ENCODE measurements at places on chromosomes 11 and 22.

GRCh38 chr11:94781837-94782236, 13.7 kb downstream of the AMOTL1 start:
- no peak for DNase-seq

DNA sequence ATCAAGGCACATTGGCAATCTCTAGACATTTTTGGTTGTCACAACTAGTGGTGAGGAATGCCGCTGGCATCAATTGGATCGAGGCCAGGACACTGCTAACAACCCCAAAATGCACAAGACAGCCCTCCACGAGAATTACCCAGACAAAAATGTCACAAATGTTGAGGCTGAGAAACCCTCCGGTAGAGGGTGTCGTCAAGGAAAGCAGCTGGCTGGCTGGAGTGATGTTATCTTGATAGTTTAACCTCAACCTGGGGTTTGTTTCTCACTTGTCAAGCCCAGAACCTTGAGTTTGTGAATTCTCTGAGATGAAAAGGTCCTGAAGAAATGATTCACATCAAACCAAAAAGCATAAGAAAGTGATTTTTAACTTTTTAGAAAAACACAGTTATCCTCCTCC, 21.1 kb upstream of the TMPRSS13 start:
- DNase-seq: peak; percentile 50

- no peak for DNase-seq
Observed at GRCh38 chr22:40258017-40258416, 80.3 kb downstream of the TNRC6B start.

DNA sequence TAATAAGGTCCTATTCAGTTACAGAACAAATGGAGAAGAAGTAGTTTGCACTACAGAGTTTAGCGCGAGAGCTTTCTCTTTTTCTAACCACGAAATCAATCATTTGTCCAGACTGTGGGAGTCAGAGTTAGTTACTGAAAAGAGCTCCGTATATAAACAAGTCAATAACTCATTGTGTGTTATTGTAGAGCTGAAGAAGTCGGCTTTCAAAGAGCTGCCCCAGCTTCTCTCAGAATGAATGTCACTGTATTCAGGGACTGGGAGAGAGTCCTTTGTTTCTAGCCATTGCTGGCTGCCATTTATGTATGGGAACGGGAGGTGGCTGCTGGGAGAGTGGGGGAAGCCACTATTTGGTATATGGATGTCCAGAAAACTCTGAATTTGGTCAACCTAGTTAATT, 227.8 kb downstream of the DCDC1 start:
- DNase-seq: no peak

DNA sequence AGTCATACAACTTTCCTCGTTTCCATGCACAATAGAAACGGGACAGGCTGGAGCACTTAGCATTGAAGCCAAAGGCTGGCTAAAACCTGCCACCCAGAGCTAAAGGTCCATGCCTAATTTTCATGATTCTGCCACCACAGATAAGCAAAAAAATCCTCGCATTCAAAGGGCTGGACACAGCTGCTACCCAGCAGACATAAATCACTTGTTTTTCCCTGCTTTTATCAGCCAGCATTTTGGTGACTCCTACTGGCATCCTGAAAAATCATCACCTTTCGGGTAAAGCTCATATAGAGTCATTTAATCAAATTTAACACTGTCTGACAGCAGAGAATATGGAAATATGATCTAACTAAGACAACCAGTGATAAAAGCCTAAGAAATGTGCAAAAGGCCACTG, 37.9 kb downstream of the ALG9 start:
- DNase-seq: no peak

DNA sequence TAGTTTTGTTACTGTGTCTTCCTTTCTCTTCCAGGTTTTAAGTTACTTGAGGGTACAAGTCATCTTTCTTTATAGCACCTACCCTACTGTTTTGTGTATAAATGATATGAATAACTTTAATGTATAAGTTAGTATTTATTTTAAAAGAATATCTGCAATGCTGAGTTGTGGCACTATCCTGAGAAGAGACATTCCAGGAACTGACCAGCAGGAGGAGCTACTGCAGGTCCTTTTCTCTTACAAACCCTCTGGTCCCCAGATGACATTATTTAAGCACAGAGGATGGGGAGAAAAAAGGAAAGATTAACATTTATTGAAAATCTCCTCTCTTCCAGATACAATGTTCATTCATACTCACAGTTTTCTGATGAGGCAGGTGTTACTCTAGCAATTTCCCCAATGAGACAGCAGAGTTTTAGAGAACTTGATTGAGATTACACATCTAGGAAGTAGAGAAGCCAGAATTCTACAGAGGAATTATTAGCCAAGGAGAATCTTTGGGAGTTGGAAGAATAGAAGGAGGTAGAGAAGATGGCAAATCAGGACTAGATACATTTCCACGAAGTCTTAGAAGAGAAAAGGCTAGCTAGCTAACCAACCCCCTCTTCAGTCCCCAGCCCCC, 541.2 kb upstream of the API5 start:
- DNase-seq: no peak

GRCh38 chr11:120649316-120649715, 137.8 kb downstream of the GRIK4 start:
- no peak for DNase-seq

DNA sequence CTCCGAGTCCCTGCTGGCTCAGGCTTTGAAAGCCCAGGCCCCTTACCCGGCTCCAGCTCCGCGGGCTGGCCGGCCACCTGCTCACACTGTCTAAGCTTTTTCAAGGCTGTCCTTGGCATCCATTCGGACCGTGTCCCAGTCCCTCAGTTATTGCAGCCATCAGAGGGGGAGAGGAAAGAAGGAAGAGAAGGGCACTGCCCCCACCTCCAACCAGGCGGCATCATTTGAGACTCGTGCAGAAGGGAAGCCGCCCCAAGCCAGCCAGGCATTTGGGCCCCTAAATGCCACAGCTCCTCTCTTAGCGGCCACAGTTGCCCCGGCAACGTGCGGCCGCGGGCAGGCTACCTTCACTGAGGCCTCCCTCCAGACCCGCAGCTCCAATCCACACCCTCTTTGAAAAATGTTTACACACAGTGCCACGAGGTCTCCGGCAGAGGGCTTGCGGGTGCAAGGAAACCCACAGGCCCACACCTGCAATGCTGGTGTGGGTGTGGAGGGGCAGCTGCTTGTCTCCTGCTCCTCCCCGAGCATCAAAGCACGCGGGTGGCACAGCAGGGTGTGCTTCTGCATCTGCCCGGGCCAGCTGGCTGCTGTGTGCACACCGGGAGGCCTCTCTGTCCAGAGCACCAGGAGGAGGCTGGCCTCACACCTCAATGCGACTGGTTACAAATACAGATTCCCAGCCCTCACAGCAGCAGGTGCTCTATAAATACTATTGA, 124.4 kb downstream of the CTTN start:
- no peak for DNase-seq

GRCh38 chr11:19347911-19348310, 107.2 kb upstream of the E2F8 start:
- DNase-seq: no peak

- no peak for DNase-seq
Observed at GRCh38 chr11:34558673-34559072, 45.1 kb upstream of the ELF5 start.

GRCh38 chr22:46150655-46151477, 540 bp downstream of the PPARA start:
- no peak for DNase-seq

DNA sequence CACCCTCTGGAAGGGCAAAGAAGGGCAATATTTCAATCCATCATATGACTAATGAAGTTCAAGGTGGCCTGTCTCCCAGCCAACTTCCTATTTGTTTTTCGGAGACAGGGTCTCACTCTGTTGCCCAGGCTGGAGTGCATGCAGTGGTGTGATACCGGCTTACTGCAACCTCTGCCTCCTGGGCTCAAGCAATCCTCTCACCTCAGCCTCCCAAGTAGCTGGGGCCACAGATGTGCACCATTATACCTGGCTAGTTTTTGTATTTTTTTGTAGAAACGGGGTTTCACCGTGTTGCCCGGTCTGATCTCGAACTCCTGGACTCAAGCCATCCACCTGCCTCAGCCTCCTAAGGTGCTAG, 13.4 kb downstream of the ABTB2 start:
- DNase-seq: no peak

GRCh38 chr11:21461701-21462100, 731.2 kb upstream of the ANO5 start:
- no peak for DNase-seq

GRCh38 chr11:112822478-112823274, 138.5 kb upstream of the NCAM1 start:
- DNase-seq: no peak

DNA sequence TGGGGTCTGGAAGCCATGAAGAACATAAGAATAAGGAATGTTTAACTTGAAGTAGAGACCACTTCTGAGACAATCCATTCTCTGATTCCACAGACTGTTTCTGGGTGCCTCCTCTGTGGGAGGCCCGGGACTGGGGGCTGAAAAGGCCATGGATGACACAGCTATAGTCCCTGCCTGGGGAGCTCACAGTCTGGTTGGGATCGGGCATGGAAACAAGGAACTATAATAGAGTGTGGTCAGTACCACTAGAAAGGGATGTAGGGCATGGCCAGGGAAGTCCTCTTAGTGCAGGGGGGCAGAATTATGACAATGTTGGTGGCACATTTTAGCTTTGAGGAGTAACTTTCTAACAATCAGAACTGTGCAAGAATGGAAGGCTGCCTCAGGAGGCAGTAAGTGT, 9.2 kb upstream of the KCNE3 start:
- DNase-seq: no peak

DNA sequence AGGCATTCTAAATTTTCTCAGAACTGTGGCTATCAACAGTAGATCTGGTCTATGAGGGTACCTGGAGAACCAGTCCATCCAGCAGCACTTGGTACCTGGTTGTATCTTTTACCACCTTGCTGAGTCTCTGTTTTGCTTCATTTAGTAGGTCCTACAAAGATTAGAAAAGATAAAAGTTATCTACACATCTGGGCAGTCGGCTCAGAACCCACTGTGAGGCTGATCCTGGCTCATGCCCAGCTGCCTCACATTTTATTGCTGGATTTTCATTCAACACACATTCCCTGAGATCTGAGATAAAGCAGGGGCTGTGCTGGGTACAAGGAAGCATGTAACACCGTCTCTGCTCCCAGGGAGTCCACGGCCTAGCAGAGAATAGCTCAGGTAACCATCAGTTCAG, 27.5 kb downstream of the ATP6V1E1 start:
- DNase-seq: no peak

DNA sequence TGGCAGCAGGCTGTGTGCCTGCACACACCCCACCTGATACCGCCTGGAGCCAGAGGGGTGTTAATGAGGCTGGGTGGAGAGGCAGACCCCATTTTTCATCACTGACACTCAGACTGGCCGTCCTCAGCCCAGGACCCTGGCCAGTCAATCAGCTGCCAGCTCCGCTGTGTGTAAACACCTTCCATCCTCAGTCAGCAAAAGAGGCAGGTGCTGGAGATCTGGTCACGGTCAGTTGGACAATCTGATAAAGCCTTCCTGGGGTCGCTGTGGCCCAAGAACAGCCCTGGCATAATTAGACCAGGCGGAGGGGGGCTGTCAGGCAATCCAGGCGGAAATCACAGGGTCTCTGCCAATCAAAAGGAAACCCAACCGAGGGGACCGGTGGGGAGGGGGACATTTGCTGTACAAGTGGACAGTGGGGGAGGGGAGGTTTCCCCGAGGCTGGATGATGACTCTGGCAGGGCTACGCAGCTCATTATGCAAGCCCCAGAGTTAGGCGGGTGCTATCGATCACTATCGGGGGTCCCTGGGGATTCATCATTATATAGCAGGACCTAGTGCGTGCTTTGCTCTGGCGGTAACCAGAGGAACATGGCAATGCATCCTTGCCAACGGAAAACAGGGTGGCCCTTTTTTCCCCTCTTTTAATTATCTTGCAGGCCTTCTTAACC, 72.9 kb downstream of the ABTB2 start:
- DNase-seq: no peak

GRCh38 chr11:7222619-7223018, 29.1 kb upstream of the SYT9 start:
- no peak for DNase-seq

DNA sequence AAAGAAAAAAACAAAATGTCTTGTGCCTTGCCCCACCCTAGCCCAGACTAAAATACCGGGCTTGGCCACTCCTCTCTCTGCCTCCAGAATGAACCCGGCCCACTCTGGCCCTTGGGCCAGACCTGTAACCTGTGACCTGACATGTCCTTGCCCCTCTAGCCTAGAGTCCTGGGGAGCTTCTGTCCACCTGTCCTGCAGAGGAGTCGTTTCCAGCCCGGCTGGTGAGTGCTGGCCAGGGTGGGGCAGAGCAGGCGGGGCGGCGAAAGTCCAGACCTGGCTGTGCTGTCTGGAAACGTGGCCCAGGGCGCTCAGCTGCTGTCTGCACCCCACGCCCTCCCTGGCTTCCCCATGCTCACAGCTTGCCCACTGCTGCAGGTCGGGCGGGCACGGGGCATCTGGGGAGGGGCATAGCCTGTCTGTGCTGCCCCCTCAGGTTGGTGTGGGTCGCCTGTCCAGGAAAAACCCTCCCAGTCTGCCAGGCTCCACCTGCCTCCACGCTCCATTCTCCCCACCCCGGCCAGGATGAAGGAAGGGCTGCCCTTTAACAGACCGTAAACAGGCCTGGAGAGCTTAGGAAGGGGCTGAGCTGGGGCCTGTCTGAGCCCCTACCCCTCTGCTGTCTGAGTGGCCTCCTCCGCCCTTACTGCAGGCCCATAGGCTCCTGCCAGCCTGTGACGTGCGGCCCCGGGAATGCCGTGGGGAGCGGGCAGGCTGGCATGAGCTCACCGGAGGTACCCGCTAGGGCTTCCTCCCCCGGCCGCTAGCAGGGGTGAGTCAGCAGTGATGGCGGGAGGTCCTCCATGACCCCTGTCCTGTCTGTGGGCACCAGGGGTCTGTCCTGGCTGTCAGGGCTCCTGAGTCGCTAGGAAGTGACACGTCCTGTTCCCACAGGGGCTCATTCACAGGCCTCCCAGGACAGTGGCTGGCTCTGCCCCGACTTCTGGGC, 1.9 kb downstream of the CD151 start:
- no peak for DNase-seq

DNA sequence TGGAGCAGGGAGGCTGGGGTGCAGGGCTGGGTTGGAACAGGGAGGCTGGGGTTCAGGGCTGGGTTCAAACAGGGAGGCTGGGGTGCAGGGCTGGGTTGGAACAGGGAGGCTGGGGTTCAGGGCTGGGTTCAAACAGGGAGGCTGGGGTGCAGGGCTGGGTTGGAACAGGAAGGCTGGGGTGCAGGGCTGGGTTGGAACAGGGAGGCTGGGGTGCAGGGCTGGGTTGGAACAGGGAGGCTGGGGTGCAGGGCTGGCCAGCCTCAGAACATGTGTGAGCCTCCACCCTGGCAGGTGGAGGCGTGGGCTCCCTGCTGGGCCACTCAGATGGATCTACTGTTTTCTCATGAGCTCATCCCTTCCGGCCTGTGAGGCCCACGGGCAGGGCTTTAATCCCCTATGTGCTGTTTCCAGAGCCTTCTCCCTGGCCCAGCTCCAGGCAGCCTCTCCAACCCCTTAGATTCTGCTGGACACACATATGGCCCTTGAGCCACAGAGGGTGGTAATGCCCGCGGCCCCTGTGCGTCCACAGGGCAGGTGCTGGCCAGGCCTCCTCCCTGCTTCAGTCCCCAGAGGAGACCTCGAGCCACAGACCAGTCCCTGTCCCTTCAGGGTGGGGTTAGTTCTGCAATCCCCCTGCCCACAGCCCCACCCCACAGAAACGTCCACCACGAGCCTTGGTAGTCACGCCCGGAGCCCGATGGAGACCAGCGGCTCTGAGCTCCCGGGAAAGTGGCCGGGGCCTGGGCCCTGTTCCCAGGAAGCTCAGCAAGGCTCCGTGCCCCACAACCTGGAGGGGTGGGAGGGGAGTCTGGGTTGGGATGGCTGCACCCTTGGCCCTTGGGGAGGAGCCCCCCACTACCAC, 197.9 kb downstream of the BRD1 start:
- DNase-seq: no peak

Data from GF-D8 (cell line).